DMS 273 treated with DMSO at 0.1 percent for 48 hours (cell line): ENCODE measurements at places on chromosomes 13 and 19.

- no peak for DNase-seq
Measured at GRCh38 chr19:32652894-32653598, 21.9 kb downstream of the ANKRD27 start.

- no peak for DNase-seq
Measured at GRCh38 chr13:36275190-36276002, 22.2 kb downstream of the CCDC169 start.

- DNase-seq, result no peak
Measured at GRCh38 chr13:67128136-67128535, 102.0 kb downstream of the PCDH9 start.

DNA sequence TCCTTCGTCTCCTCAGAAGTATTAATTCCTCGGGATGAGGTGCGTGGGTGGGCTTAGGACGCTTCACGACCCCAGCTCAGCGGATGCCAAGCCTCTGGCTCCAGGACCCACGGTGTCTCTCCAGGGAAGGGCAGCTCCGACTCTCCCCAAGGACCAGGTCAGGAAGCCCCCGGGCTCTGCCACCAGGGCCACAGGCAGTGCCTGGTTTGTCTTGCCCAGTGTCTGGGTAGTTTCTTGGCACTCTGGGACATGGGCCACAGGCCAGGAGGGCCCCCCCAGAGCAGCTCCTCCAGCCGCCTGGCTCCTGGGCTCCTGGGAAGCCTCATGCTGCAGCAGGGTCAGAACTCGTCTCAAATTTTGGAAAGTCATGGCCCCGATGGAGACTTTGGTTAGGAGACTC, 2.5 kb downstream of the PROZ start:
- DNase-seq, result no peak

- no peak for DNase-seq
Measured at GRCh38 chr13:101449790-101450748, 2.4 kb upstream of the ITGBL1 start.

- DNase-seq, result no peak
Measured at GRCh38 chr19:44451687-44452086, 3.4 kb upstream of the ZNF229 start.

DNA sequence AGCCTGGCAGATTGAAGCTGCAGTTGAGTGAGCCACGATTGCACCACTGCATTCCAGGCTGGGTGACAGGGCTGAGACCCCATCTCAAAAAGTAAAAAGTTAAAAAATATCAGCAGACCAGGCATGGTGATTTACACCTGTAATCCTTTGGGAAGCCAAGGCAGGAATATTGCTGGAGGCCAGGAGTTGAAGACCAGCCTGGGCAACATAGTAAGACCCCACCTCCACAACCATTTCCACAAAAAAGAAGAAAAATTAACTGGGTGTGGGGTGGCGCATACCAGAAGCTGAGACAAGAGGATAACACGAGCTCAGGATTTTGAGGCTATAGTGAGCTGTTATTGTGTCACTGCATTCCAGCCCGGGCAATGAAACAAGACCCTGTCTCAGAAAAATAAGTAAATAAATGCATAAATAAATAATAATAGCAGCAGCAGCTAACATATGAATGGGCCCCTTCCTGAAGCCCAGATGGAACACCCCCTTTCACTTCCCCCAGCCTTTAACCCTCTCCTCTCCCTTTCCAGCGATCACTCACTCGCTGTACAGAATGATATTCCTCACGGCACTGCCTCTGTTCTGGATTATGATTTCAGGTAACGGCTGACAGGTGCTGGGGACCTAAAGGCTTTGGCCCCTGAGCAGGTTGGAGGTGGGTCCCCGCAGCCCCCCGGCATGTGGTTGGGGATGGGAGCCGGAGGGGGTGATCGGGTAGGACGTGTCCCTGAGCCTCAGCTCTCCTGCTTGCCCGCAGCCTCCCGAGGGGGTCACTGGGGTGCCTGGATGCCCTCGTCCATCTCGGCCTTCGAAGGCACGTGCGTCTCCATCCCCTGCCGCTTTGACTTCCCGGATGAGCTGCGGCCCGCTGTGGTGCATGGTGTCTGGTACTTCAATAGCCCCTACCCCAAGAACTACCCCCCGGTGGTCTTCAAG, 3.2 kb downstream of the MAG start:
- DNase-seq, result no peak

DNA sequence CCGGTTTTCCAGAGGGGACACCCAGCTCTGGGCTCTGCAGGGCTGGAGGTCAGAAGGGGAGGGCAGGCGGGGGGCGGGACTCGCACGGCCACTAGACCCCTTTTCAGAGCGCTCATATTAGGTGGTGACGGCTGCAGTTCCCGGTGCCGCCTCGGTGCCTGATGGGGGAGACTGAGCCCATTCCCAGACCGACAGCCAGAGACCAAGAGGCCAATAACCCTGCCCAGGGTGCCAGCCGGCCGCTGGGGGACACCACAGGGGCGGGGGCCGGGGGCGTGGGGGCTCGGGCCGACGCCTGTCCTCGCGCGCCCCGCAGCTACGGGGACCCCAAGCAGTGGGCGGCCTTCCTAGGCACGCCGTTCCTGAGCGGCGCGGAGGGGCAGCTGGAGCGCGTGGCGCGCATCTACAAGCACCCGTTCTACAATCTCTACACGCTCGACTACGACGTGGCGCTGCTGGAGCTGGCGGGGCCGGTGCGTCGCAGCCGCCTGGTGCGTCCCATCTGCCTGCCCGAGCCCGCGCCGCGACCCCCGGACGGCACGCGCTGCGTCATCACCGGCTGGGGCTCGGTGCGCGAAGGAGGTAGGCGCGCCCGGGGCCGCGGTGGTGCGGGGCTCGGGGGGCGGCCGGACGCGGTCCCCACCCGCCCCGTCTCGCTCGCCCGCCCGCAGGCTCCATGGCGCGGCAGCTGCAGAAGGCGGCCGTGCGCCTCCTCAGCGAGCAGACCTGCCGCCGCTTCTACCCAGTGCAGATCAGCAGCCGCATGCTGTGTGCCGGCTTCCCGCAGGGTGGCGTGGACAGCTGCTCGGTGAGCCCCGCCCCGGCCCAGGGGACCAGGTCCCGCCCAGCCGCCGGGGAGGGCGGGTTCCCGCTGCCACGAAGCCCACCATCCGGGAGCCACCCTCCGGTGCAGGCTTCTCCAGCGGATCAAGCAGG, 2.4 kb downstream of the TIMM13 start:
- no peak for DNase-seq

- no peak for DNase-seq
Measured at GRCh38 chr13:49844181-49844580, 51.7 kb upstream of the KPNA3 start.

GRCh38 chr13:98930151-98930591, 47.7 kb downstream of the DOCK9 start:
- no peak for DNase-seq
